Thymus (tissue), 14 donors: ENCODE measurements at places on chromosomes 7 and 10. TPM values are rescaled to one million over a fixed set of nuclear protein-coding genes. Genes with fewer than 3 reads are reported as not detected.

GRCh38 chr7:43692582-43693373, 36.5 kb downstream of the COA1 start:
- H3K27ac ChIP-seq: no peak overlapping the region
- no peak for DNase-seq
- H3K36me3 ChIP-seq: no peaks in the 10 kb centered on the region
- no peak overlapping the region for H3K4me3 ChIP-seq
- H3K27me3 ChIP-seq: no peaks in the 10 kb centered on the region
- no peaks in the 10 kb centered on the region for H3K4me1 ChIP-seq

TRIL gene
- polyA plus RNA-seq: 0.32 TPM

AQP1 gene
- polyA plus RNA-seq: 42.2 TPM

CCM2 gene
- polyA plus RNA-seq: 114 TPM
